ENCODE measurements at places on chromosomes 12 and 14. TPM values are rescaled to one million over a fixed set of nuclear protein-coding genes. Genes with fewer than 3 reads are reported as not detected.

The ACTR10 gene
- total RNA-seq = 52.6 TPM

The PNMA1 gene
- total RNA-seq = 32.3 TPM

The OTOGL gene
- 0.36 TPM for total RNA-seq

The LRTM2 gene
- not detected for total RNA-seq

The USP44 gene
- total RNA-seq = 0.12 TPM

The GPR135 gene
- total RNA-seq = 4.7 TPM

The FBLN5 gene
- total RNA-seq = 215 TPM

The RAB21 gene
- 23.1 TPM for total RNA-seq

The NABP2 gene
- total RNA-seq = 24.0 TPM

The LACRT gene
- total RNA-seq = not detected

The PRB2 gene
- total RNA-seq = not detected

The MED6 gene
- total RNA-seq = 30.6 TPM

The ACOT6 gene
- total RNA-seq = 0.16 TPM

The OAS1 gene
- total RNA-seq = 10.6 TPM

The KRT7 gene
- 17.0 TPM for total RNA-seq

The TEX22 gene
- 0.36 TPM for total RNA-seq

The GDF11 gene
- total RNA-seq = 8.1 TPM

The SLCO1C1 gene
- 0.49 TPM for total RNA-seq

The CCDC38 gene
- not detected for total RNA-seq

The FITM1 gene
- not detected for total RNA-seq

The DEGS2 gene
- not detected for total RNA-seq

The RFX4 gene
- total RNA-seq = not detected

The TAS2R19 gene
- 9.6 TPM for total RNA-seq

The SDR9C7 gene
- total RNA-seq = not detected
